ENCODE measurements at places on chromosomes 7 and 10. TPM values are rescaled to one million over a fixed set of nuclear protein-coding genes. Genes with fewer than 3 reads are reported as not detected.

Gene PRKCQ
- 2.1 TPM for total RNA-seq

Gene TMEM184A
- total RNA-seq = not detected

Gene NPY4R
- total RNA-seq = not detected

Gene FAM241B
- total RNA-seq = not detected

Gene SH2B2
- 1.4 TPM for total RNA-seq

Gene OPN1SW
- total RNA-seq = not detected

Gene HOXA2
- 0.15 TPM for total RNA-seq

Gene STN1
- 35.4 TPM for total RNA-seq

Gene RBP4
- not detected for total RNA-seq

Gene ZNF804B
- not detected for total RNA-seq

Gene TMEM229A
- not detected for total RNA-seq

Gene ANKRD30A
- not detected for total RNA-seq

Gene JAKMIP3
- not detected for total RNA-seq

Gene TNS3
- total RNA-seq = 21.4 TPM
